Omental fat pad (tissue), 4 donors: ENCODE measurements at places on chromosomes 1 and 21. TPM values are rescaled to one million over a fixed set of nuclear protein-coding genes. Genes with fewer than 3 reads are reported as not detected.

KCNH1 gene
- 1.6 TPM for total RNA-seq

KPRP gene
- not detected for total RNA-seq

CD1D gene
- total RNA-seq = 3.7 TPM

DNAJC6 gene
- total RNA-seq = 3.5 TPM

FAM163A gene
- total RNA-seq = 0.56 TPM

TRAF3IP3 gene
- 2.5 TPM for total RNA-seq

HMGN2 gene
- 108 TPM for total RNA-seq

C1QA gene
- 415 TPM for total RNA-seq

KCNE1 gene
- total RNA-seq = 13.9 TPM

- no peak for DNase-seq
Observed at GRCh38 chr1:235138821-235139220, 10.2 kb upstream of the TOMM20 start.

DNA sequence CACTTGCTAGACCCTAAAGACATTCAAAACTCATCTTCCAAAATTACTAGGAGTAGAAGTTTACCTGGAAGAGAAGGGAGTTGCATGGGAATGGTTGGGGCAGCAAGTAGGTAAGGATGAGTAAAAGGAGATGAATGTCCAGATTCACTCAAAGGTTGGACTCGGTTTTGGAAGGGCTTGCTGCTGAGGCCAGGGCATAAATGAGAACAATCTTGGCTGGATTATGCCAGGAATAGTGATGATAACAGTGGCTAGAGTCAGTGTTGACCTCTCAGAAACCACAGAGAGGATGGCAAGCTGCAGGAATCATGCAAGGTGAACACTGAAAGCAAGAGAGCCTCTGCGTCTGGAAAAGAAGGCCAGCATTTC, 43.4 kb downstream of the C8A start:
- DNase-seq = no peak

DNA sequence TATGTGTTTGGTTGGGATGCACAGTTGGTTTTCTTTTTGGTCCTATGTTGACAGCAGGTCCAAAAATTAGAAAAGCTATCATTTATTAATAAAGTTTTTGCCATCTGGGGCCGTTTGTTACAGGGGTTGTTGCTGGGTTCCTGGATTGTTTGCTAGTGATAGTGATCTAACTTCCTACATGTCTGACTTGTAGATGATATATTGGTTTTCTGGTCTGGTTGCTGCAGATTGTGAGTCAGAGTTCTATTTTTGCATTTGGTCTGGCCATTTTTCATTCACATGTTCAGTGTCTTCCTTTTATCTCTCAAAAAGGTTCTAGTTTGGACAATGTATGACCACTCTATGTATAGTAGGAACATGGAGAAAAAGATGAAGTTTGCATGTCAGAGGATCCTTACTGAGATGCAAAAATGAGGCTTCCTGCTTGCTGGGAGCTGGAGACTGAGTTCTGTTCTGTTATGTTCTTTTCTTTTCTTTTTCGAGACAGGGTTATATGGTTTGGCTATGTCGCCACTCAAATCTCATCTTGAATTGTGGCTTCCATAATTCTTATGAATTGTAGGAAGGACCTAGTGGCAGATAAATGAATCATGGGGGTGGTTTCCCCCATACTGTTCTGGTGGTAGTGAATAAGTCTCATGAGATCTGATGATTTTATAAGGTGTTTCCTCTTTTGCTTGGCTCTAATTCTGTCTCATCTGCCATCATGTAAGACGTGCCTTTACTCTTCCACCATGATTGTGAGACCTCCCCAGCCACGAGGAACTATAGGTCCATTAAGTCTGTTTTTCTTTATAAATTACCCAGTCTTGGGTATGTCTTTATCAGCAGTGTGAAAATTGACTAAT, 4.2 kb upstream of the NVL start:
- DNase-seq = no peak

DNA sequence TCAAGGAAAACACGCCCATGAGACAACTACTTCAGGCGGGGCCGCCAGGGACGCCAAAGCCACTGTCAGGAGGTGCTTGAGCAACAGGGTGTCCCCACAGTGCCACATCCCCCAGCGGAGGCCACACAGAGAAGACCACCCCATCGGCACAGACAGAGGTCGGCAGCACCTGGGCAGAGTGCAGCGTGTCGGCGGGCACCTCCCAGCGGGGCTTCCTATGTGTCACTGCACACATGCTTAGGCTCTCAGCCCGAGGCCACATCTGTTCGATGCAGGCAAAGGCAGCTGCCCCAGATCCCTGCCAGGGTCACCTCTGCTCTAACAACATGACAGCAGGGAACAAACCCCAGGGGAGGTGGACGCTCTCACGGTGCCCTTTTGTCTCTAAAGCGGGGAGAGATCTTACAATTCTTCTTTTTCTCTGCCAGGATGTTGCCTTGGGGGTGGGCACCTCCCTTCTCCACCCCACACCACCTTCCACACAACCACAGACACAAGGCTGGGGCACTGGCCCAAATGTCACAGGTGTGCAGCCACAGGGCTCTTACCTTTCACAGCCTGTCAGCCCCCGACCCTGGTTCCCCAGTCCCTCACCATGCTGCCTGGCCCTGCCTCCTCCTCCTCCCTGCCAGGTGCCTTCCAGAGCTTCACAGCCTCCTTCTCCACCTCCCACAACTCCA, 4.2 kb downstream of the KRTAP10-8 start:
- no peak for DNase-seq

DNA sequence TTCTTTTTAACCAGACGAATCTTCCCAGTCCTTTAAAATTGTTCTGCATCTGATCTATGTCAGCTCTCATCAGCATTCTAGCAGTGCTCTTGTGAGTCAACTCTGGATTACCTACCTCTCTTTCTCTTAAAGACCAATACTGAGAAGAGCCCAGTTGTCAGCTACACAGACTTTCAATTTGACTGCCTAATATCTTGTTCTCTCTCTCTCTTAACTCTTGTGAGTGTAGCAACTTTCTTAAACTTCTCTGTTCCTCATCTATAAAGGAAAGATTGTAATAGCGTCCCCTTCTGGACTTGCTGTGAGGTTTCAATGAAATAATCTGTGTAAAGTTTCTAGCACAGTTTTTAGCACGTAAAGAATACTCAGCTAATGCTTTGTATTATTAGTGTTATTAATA, 499.3 kb upstream of the ADAMTS5 start:
- DNase-seq = no peak

DNA sequence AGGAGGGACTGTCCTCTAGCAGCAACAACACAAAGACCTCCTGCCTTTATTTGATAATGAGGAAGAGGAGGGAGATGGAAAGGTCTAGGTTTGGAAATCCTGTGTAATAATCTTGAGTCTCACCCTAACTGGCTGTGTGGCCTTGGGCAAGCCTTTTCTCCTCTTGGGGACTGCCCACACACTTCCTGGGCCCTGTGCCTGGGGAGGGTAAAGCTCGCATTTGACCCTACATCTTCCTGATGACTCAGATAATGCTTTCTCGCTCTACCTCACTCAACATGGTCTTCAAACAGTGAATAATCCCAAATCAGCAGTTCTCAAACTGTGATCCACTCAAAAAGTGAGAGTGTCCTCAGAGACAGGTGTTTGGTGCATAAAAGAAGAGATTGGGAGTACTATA, 81.2 kb downstream of the VWA5B1 start:
- no peak for DNase-seq

- DNase-seq = no peak
Observed at GRCh38 chr1:57312869-57313268, 111.0 kb downstream of the DAB1 start.

DNA sequence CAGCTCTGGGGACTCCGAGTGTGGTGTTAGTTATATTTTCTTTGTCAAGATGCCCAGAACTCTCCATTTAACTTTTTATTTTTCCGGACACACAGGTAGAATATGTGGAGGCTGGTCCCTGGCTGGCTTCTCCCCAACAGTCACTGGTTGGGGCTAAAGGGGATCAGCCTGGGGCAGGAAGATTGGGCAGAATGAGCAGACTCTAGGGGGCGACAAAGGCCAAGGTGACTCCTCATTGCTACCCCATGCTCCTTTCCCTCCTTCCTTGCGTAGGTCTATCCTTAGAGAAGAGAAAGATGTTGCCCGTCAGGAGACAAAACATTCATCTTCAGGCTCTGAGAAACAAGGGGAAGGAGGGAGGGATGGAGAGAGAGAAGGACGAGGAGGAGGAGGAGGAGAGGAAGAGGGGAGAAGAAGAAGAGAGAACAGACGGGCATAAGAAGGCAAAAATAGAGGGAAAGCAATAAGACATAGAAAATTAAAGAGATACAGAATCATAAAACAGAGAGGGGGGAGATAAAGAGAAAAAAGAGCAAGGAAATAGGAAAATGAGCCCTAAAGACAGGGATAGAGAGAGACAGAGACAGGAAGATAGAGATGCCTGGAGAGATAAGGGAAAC, 89.9 kb downstream of the FOXD2 start:
- DNase-seq = no peak

DNA sequence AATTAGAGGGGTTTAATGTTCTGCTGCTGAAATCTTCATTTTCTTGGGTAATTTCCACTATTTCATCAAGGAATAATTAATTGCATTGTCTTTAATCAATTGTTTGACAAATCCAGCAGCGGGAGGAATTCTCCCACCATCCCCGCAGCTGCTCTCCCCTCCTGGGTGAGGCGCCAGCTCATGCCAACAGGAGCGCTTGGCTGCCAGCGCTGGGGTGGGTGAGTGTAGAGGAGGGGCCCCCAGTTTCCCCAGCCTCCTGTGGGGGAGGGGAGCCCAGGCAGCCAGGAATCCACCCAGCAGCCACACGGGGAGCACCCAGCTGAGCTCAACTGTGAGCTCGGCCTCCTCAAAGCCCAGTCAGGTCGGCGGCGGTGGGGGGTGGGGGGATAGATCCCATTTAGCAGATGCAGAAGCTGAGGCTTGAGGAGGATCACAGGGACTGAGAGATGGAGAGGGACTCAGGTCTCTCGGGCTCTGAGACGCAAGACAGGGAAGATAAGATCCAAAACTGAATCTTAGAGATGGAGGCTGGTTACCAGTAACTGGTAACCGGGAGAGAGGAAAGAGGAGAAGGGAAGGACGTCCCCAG, 46.5 kb downstream of the FOXO6 start:
- DNase-seq = no peak

DNA sequence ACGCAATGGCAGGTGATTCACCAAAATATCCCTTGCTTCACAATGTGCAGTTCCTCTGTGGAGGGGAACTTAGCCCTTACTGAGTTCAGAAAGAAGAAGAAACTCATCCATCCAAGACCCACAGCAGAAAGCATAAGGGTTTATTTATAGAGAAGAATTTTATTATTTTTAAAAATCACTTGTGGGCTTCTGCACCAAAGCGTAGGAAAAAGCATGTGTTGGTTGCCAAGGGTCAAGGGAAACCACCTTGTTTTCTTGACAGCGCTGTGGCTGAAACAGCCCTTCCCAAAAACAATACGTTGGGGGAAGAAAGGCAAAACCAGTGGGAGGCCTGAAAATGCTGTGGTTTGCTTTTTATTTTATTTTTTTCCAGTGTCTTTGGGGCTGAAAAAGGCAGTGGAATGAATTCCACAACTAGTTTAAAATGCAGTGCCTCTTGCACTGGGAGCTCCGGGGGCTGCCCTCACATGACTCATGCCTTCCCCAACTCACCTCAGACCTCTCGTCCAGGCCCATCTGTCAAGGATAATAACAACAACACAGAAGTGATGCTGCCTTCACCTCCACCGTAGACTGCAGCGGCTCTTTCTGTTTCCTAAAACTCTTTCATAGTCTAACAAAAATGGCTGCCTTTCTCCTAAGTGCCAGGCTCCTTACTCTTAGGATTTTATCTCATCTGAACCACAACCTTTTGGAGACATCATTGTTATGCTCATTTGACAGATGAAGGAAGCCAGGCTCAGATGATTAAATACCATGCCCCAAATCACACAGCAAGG, 224.2 kb upstream of the JUN start:
- no peak for DNase-seq

GRCh38 chr1:206967096-206967849, 3.0 kb downstream of the FCAMR start:
- no peak for DNase-seq

DNA sequence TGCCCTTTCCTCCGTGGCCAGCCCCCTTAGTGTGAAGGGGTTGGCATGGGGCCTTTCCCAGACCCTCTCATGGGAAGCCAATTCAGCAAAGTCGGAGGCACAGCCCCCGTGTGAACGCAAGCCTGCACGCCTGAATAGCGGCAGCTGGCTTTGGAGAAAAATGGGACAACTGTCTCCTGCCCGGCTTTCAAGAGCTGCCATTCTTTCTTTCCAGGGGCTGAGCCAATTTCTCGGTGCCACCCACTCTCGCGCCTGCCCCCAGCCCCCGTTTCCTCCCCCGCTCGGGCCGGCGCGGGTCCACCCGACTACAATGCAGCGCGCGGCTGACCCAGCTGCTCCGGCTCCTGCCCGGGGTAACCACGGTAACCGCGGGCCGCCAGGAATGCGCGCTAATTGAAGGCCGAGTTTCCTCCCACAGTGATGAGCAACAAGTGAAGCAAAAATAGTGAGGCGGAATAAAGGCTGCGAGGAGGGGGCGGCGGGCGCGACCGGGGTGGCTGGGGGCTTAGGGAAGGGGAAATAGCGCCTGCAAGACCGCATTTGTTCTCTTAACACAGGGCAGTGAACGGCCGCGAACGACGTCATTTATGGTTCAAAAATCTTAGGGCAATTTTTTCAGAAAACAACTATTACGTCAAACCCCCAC, 27.8 kb downstream of the ILDR2 start:
- DNase-seq = peak; percentile 25

DNA sequence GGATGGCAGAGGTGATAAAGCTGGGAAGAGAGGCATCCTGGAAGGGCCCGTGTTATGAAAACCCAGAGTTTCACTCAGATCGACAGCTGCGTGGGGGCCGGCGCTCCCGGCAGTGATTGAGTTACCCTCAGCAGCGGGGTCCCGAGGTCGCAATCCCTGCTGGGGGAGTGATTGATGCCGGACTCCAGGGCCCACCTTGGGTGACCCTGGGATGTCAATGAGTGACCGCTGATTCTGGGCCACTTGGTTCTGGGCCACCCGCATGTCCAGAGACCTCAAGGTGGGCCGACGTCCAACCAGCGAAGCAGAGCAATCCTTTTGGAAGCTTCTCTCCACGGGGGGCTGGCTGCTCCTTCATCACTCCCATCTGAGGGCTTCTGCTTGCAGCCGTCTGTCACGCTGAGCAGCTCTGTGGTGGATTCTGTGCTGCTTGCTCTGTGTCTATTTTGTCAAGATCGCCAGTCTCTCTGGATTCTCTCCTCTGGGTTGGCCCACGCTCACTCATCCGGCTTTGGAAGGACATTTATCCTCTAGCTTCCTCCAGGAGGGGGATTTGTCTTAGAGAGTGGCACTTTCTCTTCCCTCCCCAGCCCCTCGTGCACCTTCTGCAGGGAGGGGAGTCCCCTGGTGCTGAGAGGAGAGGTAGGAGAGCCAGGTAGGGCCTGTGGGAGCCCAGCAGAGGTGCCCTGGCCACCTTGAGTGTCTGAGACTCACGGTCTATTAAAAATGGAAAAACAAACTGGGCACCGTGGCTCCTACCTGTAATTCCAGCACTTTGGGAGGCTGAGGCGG, 110.9 kb upstream of the C1orf174 start:
- DNase-seq = no peak

- DNase-seq = no peak
Observed at GRCh38 chr1:61491497-61491896, 233.4 kb downstream of the TM2D1 start.

- no peak for DNase-seq
Observed at GRCh38 chr1:19528438-19528837, 43.1 kb upstream of the CAPZB start.
